B cell (primary cell): ENCODE measurements at places on chromosomes 2 and 18. TPM values are rescaled to one million over a fixed set of nuclear protein-coding genes. Genes with fewer than 3 reads are reported as not detected.

GRCh38 chr2:17879137-17879912, 858 bp downstream of the KCNS3 start:
- DNase-seq: peak; percentile 38

ALPI gene
- not detected in 2 replicates for total RNA-seq

APCDD1 gene
- total RNA-seq: 0.46 and 1.1 TPM in 2 replicates

PDCD1 gene
- 0.87 and 1.3 TPM in 2 replicates for total RNA-seq

- DNase-seq: no peak
These were observed 58.1 kb upstream of the RALBP1 start for GRCh38 chr18:9417073-9417851.

PLEKHH2 gene
- total RNA-seq: 0.17 and 0.58 TPM in 2 replicates

GRCh38 chr2:215982465-215982875, 30.9 kb downstream of the MREG start:
- DNase-seq: no peak

ALK gene
- total RNA-seq: not detected in 2 replicates

DNA sequence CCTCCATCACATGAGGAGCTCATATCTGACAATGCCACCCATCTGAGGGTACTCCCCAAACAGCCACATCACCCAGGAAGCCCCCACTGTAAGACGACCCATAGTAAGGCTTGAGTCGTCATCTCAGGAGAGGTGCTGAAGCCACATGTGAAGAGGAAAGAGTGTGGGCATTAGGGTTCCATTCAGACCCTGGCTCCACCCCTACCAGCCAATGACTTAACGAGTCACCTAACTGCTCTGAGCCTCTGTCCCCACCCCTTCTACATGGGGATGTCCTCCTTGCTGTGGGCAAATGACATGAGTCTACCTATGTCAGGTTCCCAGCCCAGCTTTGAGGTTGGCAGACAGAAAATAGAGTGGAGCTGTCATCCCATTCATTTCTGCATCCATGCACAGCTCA, 46.3 kb downstream of the C1QL2 start:
- no peak for DNase-seq

ARHGEF33 gene
- total RNA-seq: 0.20 and 1.5 TPM in 2 replicates

- DNase-seq: no peak
These were observed 143.3 kb downstream of the PDE1A start for GRCh38 chr2:182283512-182283911.
